Stimulated activated CD4-positive, alpha-beta T cell treated with anti-CD3 and anti-CD28 coated beads, Interleukin-2, amount 100 ng/mL, for 24 hours (primary cell): ENCODE measurements at places on chromosomes 7 and 10.

DNA sequence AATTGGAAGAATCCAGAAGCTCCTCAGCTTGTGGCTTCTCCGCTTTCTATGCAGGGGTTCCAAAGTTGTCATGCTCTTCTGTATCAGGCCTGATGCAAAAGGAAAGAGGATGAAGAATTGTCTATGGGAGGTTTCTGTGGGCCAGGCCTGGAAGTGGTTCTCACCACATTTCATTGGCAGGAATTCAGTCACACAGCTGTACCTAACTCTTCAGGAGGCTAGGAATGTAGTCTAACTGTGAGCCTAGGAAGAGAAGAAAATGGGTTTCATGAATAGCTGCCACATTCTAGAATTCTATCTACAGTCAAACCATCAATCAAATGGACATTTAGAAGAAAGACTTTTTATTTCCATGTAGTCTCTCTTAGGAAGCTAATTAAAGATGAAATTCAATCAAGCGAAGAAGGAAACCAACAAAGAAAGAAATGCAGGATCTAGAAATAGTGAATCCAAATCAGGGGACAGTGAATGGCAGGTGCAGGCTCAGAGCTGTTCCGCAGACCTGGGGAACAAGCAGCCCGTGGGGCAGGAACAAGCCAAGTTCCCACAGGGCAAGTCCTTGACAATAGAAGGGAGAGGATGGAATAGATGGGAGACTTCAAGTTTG, 25.4 kb upstream of the USP6NL start:
- DNase-seq: no peak

GRCh38 chr7:30911561-30911969, at the start of gene AQP1:
AQP1 (plus strand) TSS chr7:30911853; CDS start chr7:30911910, 57 bp downstream.
- no peak for DNase-seq

DNA sequence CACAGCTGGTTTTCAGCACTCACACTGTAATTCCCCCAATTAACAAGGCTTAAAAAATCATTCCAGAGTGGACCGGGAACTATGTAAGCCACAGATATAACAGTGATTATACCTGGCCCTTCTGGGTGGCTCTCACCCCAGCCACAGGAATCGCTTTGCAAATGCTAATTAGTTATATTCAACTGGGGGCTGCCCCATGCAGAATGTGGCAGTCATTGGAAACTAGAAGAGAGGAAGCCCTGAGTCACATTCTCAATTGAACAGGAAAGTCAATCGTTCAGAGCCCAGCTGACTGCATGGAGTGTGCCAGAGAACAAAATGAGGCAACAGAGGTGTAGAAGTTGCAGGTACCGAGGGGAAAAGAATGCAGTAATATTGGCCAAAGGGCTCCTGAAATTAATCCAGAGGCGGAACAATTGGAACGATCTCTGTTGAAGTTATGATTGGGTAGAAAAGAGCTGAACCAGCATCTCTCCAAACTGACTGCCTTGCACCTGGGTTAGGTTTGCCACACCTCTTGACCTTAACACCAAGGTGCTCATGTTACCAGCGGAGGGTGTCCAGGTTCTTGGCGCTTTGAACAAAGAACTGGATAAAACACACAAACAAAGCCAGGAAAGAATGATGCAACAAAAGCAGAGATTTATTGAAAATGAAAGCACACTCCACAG, 909.7 kb upstream of the AUTS2 start:
- no peak for DNase-seq

DNA sequence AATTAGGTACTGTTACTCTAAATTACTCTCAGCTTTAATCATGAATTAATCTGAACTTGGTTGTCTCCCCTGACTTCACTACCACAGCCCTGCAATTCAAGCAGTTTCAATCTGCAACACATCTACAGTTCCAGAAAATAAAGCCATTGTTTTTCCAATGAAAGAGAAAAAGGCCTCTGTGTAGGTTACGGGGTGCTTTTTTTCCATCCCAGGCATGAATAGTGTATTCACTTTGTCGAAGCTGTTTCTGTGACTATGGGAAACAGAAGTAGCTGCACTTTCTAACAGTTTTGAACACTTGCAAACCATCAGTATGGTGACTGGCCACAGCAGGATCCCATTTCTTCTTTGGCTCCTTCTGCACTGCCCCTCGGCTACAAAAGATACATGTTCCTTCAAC, 460.2 kb downstream of the GRM8 start:
- no peak for DNase-seq

- no peak for DNase-seq
Measured at GRCh38 chr7:158017111-158018097, 570.2 kb downstream of the PTPRN2 start.

DNA sequence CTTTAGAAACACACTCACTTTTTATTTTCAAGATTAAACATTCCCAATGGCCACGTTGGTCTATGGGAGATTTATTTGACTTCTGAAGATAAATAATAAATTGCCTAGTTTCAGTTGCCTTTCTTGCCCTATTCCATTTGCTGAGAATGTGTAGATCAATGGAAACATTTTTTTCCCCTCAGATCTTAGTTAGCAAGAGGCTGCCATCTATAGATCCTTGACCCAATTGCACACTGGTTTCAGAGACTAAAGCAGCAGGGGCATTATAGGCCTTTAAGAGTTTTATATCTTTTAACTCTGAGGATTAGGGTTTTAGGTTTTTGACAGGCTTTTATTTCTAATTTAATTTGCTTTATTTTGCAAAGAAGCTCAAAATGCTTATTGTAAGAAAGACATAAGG, 163.2 kb upstream of the GPR26 start:
- DNase-seq: no peak

DNA sequence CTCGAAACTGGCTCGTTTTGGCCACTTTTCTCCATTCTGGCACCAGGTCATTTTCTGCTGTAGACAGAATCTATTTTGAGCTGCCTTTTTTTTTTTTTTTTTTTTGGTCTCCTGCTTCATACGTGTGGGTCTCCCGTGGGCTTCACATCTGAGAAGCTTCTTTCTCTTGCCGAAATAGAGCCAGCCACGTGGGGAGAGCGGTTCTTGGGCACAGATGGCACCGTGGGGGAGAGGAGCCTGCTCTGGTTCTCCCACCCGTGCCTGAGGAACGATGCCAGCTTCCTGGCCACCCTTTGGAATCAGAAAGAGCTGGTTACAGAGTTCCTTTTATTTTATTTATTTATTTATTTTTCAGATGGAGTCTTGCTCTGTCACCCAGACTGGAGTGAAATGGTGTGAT, 48.7 kb upstream of the OCM2 start:
- DNase-seq: no peak

DNA sequence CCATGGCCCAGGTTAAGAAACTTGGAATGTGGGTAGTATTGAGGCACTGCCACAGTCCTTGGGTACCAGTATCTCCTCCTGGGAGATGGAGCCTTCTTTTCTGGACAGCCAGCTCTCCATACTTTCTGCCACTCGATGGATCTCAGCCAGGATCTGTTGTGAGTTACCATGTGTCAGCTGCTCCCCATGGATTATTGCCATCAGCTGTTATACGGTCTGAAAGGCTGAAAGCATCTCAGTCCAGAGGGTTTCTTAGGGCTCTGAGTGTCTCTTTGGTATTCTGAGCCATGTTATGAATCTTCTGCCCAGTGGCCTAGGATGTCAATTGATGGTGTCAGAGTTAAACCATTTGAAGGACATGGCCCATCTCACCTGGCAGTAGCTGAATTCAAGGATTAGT, 197.5 kb downstream of the C7orf25 start:
- DNase-seq: no peak

DNA sequence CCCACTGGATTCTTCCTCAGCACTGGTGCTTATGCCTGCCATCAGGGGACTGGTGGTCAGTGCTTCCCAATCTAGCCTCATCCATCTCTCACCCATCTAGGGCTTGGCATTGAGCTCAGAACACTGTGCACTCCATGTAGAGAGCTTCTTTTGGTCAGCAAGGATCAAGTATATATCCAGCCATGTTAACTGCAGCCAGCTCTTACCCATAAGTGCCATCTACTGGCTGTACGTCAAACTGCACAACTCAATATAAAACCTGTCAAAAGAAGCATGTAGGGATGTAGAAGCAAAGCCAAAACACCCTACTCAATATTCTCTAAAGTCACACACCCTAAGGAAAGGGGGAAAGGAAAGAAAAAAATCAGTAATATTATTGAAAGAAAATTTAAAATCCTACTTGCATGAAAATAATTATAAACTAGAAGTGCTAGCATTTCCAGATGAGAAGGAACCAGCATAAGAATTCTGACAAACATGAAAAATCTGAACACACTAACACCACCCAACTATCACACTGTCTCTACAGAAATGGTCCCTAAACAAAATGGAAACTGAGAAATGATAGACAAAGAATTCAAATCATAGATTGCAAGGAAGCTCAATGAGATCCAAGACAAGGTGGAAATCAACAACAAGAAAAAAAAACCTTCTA, 531.1 kb upstream of the STEAP1 start:
- no peak for DNase-seq

GRCh38 chr7:117751775-117752174, 121.5 kb downstream of the CTTNBP2 start:
- DNase-seq: no peak

DNA sequence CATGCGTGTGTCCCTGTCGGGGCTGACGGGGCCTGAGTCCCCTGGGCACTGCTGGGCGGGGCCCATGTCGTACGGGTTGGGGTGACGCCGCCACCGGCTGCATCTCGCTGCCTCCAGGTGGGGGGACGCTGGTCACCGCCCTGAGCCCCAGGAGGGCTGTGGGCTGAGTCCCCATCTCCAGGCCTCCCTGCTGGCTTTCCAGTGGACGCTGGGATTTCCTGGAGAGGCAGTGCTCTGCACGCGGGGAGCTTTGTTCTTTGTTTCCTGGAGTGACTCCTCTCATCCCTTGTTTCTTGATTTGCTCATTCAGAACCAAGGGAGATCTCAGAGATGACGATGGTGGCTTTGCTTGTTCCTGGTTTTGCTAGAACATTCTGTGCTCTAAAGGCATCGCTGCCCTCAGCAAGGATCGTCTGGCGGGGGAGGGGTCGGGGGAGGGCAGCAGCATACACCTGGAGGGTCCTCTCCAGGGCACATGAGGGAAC, 21.0 kb downstream of the PWWP2B start:
- no peak for DNase-seq

DNA sequence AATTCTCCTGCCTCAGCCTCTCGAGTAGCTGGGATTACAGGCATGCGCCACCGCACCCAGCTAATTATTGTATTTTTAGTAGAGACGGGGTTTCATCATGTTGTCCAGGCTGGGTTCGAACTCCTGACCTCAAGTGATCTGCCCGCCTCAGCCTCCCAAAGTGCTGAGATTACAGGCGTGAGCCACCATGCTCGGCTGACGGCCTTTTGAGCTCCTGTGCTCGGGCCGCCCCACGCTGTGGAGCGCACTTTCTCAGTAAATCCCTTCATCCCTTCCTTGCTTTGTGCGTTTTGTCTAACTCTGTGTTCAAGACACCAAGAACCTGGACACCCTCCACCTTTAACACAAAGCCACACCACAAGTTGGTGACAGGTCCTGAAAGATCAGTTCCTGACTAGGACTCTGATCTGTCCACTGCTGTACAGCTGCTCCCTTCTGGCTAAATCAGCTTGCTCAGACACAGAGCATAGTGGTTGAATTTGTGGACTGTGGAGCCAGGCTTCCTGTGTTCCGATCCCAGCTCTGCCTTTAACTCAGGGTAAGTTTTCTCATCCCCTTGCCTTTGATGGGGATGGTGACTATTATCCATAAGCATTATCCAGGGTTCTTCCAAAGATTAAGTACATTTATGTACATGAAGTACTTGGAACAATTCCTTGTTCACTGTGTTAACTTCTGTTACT, 20.1 kb downstream of the CHST3 start:
- DNase-seq: no peak
